Effector CD4-positive, alpha-beta T cell (primary cell): ENCODE measurements at places on chromosomes 11 and 22.

DNA sequence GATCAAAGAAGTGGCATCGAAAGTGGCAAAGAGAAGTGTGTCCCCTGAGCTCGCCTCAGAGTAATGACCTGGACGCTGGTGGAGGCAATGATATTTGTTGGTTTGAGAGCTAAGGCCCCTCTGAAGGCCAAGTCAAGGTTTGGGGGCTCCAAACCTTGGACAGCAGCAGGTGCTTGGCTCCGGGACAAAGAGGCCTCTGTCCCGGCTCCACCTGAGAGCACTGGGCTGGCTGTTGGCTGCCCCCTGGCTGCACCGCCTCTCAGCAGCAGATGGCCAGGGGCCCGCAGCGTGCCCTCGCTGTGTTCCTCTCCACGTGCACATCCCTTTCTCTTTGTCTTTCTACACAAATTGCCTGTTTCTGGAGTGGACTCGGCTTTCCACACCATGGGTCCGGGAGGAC is 301.3 kb downstream of the NTM start:
- no peak for DNase-seq

DNA sequence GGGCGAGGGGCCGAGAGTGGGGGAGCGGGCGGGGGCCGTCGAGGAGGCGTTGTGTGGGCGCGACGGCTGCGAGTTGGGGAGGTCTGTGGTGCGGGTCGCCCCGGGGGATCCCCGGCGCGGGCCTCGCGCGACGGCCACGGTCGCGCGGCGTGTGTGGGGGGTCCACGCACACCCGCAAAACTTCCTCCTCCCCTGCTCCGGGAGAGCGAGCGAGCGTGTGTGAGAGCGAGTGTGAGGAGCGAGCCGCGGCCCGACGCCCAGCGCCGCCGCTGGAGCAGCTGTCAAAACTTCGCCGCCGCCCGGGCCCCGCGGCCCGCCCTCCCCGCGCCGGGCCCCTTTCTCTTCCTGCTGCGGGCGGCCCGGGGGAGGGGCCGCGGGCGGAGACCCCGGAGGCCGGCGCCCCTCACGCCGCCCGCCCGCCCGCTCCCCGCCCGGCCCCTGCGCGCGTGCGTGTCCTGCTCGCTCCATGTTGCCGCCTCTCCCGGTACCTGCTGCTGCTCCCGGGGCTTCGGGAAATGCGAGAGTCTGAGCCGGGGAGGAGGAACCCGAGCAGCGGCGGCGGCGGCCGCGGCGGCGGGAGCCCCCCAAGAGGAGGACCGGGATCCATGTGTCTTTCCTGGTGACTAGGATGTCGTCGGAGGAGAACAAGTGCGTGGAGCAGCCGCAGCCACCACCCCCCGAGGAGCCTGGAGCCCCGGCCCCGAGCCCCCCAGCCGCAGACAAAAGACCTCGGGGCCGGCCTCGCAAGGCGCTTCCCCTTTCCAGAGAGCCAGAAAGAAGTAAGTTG is 9.0 kb upstream of the CCT8L2 start:
- no peak for DNase-seq

DNA sequence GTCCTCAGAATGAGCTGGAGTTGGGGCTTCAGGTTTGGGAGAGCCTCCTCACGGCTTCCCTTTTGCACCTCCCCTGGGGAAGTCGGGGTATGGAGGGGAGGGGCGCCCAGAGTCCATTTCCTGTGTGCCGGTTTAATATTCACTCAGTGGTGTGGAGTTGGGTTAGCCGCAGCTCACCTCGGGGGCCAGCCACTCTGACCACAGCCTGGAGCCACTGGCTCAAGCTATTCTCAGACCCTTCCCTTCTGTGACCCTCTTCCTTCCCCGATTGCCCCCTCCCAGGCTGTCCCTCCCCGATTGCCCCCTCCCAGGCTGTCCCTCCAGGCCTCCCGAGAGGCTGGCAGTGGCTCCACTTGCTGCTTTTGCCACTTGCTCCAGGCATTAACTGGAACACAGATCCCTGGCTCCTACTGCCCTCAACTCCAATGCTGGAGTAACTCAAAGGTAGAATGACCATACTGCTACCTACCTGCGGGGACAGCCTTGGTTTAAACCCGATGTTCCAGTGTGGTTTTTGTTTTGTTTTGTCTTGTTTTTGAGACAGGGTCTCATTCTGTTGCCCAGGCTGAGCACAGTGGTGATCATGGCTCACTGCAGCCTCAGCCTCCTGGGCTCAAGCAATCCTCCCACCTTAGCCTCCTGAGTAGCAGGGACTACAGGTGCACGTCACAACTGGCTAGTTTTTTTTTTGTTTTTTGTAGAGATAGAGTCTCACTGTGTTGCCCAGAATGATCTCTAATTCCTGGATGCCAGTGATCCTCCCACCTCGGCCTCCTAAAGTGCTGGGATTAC is 29.3 kb downstream of the RPUSD4 start:
- DNase-seq = no peak

DNA sequence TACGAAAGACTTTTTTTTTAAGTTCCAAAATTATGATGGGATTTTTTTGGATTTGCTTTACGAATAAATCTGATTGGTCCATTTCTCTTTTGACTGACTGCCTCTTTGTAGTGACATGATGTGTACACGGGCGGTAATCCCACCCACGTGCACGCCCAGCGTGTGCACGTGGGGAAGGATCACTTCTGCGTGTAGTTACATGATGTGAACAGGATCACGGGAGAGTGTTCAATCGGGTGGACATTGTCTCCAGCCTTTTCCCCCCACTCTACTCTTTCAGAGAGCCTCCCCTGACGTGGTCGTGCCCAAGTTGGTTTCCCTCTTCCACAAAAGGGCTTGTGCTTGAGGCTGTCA is 43.1 kb downstream of the KCNC1 start:
- no peak for DNase-seq

DNA sequence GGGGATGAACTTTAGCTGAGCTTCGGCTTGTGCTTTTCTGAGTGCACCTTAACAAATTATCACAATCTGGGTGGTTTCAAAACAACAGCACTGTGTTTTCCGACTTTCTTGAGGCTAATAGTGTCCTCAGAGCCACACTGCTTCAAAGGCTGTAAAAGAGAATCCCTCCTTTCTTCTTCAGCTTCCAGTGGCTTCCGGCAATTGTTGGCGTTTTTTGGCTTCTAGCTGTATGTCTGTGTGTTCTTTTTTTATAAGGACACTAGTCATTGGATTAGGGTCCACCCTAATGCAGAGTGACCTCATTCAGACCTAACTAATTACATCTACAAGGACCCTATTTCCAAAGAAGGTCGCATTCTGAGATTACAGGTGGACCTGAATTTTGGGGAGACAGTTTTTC is 30.6 kb downstream of the KIAA1671 start:
- no peak for DNase-seq

- no peak for DNase-seq
These were observed 537.1 kb downstream of the INSC start for GRCh38 chr11:15651816-15652215.

GRCh38 chr11:69652999-69653398 is 12.0 kb downstream of the CCND1 start:
- no peak for DNase-seq

DNA sequence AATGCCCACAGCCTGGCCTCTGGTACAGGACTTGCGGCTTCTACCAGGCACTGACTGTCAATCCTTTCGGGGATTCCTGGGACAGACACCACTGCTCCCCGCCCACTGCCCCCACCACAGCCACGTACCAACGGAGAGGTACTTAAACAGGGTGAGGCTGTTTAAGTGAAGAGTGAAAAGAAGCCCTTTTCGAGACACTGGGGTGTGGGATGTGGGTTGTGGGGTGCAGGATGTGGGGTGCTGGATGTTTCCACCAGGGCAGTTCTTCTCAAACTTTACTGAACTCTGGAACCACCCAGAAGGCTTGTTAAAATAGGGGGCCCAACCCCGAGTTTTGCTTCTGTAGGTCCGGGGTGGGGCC is 34.2 kb upstream of the PRR5 start:
- DNase-seq = peak; percentile 58

- no peak for DNase-seq
These were observed 13.5 kb downstream of the MCAT start for GRCh38 chr22:43129426-43130425.

DNA sequence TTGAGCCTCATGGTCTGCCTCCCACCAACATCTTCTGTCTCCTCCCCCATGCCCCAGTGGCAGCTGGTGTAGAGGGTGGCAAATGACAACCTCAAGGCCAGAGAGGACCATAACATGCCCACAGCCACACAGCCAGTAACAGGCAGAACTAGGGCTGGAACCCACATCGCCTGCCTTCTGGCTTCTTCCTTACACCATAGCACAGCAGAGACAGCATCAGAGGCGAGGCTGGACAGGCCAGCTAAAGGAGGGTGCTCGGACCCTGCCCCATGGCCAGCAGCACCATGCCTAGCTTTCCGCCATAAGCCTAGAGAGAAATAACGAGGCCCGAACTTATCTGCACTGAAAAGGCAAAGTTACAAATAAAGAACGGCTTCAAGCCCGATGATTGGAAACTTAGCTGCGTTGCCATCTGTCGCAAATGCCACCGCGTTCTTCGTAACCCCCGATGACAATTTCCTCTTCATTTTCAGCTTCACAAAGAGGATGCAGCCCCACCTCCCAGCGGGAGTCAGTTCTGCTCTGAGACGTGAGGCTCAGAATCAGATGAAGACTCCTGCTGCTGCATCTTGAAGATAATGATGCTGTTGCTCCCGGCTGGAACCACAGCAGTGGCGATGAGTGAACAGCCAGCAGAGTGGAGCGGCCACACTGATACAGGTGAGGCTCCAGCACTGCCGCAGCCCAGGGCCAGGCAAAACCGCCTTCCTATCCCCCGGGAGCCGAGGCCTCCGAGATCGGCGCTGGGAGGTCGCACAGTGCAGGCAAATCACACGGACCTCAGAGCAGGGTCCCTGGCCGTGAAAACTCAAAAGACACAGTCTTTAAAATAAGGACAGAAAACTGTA is 73.8 kb upstream of the RTL6 start:
- DNase-seq = no peak

- no peak for DNase-seq
These were observed 899.6 kb downstream of the OPCML start for GRCh38 chr11:132632641-132633124.
